ENCODE measurements at places on chromosomes 7 and 10.

GRCh38 chr10:123573236-123574108, 92.7 kb upstream of the GPR26 start:
- DNase-seq, result no peak

- DNase-seq, result no peak
These were observed 81.3 kb downstream of the VWDE start for GRCh38 chr7:12322284-12322902.

- no peak for DNase-seq
These were observed 74.3 kb upstream of the MKX start for GRCh38 chr10:27819781-27820531.

GRCh38 chr10:24349379-24350001, 140.6 kb downstream of the KIAA1217 start:
- no peak for DNase-seq

- DNase-seq, result no peak
These were observed 91.4 kb downstream of the ZFAND4 start for GRCh38 chr10:45581216-45581549.

GRCh38 chr7:101702362-101702850, 73.3 kb upstream of the MYL10 start:
- no peak for DNase-seq

- DNase-seq, result no peak
These were observed 716.7 kb downstream of the CCSER2 start for GRCh38 chr10:85045046-85045445.

DNA sequence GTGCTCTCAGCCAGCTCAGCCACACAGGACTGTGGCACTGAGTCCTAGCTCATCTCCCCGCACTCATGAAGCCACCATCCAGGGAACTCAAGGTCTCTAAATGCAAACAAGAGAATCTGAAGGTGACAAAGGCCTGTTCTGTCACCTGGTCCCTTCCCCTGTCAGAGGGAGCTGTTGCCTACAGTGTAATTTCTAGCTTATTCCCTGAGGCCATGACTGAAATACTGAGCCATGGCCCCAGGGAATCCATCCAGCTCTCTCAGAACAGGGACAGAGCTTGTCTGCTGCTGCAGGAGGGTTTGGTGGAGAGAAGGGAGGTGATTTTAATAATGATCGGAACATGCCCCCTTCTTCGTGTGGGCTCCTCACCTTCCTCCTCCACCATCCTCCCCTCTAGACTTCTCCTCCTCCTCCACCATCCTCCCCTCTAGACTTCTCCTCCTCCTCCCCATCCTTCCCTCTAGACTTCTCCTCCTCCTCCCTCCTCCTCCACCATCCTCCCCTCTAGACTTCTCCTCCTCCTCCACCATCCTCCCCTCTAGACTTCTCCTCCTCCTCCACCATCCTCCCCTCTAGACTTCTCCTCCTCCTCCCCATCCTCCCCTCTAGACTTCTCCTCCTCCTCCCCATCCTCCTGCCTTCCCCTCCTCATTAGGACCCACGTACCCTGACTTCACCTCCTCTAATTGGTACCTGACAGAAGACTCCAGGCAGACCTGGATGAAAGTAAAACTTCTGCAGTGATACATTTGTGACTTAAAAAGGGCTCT, 338.0 kb upstream of the MKI67 start:
- no peak for DNase-seq

- DNase-seq, result no peak
These were observed 59.0 kb downstream of the ABCB1 start for GRCh38 chr7:87541648-87542047.

GRCh38 chr10:31935678-31936077, 7.0 kb upstream of the ARHGAP12 start:
- DNase-seq, result no peak

- no peak for DNase-seq
These were observed 37.8 kb downstream of the PDLIM1 start for GRCh38 chr10:95253007-95253406.

DNA sequence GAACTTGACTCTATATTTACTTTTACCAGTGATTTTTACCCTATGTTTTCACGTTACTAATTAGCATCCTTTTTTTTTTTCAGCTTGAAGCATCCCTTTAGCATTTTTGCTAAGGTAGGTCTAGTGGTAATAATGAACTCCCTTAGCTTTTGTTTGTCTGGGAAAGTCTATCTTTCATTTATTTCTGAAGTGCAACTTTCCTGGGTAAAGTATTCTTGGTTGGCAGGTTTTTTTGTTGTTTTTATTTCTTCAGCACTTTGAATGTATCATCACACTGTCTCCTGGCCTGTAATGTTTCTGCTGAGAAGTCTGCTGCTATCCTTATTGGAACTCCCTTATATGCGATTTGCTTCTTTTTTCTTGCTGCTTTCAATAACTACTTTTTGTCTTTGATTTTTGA, 149.7 kb upstream of the HPS1 start:
- no peak for DNase-seq

- DNase-seq, result no peak
These were observed 502.0 kb upstream of the CELF2 start for GRCh38 chr10:10515479-10516204.

GRCh38 chr7:112143136-112143535, 63.1 kb downstream of the DOCK4 start:
- no peak for DNase-seq

GRCh38 chr7:139680676-139681462, 96.9 kb downstream of the HIPK2 start:
- no peak for DNase-seq
